Right ventricle myocardium superior (tissue), 1 donor: ENCODE measurements at places on chromosomes 1 and 21. TPM values are rescaled to one million over a fixed set of nuclear protein-coding genes. Genes with fewer than 3 reads are reported as not detected.
A peak's percentile ranks its signal among the peaks of the same experiment; 100 is the strongest.

The IPO9 gene
- 17.2 TPM for total RNA-seq

DNA sequence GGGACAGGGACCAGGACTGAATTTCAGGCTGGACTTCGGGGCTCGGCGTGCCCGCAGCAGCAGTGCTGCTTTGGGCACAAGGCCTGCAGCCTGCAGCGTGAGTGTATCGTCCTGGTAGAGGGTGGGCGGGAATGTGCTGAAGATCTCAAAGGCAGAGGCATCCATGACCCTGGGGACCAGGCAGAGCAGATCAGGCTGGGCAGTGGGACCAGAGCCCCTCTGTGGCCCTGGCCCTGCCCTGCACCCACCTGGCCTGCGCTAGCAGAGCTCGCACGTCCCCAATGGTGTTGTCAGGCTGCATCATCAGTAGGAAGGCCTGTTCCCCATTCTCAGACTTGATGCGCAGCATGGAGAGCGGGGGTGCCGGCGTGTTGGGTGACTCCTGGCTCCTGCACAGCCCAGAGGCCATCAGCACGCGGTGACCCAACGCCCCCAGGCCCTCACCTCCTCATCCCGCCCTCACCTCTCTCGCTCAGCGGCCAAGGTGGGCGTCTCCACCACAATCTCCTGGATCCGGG, 2.6 kb downstream of the SH3BGRL3 start:
- DNase-seq: no peak

The LRRC42 gene
- 12.0 TPM for total RNA-seq

DNA sequence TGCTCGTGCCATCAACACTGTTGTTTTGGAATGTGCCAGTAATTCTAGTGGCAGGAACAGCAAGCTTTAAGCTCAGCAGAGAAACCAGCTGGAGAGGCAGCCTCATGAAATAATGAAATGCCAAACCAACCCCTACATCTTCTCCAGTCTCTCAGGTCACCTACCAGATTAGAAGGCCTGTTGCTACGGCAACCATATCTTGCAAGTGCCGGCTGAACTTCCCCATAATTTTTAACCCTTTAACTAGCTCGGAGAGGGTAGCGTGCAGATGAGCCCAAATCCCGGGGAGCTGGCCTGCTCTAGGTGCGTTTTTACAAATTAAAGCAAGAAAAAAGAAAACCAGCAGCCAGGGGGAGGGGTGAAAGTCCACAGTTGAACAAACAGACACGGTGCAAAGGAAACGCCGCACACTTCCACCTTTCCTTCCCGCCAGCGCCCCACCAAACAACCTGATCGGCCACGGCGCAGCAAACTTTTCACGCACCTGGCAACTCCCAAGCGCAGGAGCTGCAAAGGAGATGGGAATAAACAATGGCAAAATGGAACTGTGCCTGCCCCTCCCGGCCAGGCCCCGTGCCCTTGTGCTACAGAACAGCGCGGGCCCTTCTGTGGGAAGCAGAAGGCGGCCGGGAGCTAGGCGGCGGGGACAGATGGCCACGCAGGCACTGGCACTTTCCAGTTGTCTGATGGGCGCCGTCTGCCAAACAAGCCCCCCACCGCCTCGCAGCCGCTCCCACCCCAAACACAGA, 50.1 kb downstream of the SSBP3 start:
- DNase-seq: no peak

DNA sequence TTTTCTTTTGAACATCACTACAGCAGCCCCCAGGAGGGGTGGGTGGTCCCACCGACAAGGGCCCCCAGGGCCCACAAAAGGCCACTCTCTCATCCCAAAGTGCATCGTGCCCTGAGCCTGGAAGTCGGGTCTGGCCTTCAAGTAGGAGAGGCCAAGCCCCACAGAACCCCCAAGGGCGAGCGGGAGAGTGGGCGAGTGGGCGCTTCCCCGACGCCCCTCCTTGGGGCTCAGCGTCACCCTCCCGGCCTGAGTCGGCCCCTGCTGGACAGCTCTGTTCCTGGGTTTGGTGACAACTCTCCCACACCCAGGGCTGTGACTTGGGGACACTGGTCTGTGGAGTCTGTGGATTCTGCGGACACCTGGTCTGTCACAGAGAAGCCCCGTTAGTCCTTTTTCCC, 42.2 kb upstream of the COL18A1 start:
- DNase-seq: peak; percentile 33

The NPPA gene
- total RNA-seq: 25.3 TPM

- no peak for DNase-seq
Observed at GRCh38 chr1:221071777-221072176, 192.5 kb downstream of the HLX start.

The NUP210L gene
- total RNA-seq: 0.43 TPM

DNA sequence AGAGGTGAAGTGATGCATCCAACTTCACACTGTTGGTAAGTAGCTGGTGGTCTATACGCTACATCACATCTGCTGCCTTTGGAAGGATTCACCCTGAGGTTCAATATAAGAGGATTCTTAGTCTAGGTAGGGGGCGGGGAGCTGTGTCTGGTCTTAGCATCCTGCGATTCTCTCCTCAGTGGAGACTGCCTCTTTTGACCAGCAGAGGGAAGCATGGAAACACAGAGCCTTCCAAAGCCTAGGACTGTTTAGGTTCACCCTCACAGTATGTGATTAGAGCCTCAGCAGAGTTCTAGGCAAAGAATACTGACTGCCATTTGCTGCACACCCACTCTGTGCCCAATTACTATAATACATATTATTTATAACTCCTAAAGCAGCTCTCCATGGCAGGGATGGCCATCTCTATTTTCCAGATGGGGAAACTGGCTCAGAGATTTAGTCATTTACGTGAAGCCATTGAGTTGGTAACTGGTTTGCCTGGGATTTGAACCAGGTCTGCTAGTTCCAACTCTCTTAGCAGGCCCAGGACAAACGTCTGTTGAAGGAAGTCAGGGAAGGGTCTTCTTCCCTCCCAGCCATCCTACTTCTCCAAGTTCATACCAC, 28.9 kb upstream of the EFCAB14 start:
- no peak for DNase-seq
